Central memory CD8-positive, alpha-beta T cell (primary cell): ENCODE measurements at places on chromosomes 6 and 20.

DNA sequence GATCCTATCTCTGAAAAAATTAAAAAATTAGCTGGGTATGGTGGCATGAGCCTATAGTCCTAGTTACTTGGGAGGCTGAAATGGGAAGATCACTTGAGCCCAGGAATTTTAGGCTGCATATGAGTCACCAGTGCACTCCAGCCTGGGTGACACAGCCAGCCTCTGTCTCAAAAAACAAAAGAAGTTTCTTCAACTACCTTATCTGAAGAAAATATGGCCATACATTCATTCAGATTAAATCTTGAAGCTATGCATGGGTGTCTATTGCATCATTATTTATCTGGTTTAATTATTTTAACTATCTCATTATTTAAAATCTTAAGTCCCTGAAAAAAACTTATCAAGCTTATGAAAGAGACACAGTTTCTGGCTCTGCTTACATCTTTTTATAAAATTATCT, 204.1 kb downstream of the SIM1 start:
- DNase-seq: no peak

DNA sequence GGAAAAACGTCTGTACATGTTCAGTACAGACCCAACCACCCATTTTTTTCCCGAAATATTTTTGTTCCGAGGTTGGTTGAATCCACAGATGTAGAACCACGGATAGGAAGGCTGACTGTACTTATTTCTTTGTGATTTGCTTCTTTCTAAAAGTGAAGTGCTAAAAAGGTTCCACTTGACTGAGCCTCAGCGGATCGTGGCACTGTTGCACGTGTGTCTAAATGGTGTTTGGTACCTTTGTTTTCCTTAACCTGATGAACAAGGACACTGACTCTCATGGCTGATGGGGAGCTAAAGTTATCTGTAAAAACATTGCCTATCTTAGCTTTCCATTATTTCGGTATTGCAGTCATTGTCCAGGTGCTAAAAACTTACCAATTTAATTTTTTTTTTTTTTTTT, 6.2 kb downstream of the BPHL start:
- DNase-seq: no peak

DNA sequence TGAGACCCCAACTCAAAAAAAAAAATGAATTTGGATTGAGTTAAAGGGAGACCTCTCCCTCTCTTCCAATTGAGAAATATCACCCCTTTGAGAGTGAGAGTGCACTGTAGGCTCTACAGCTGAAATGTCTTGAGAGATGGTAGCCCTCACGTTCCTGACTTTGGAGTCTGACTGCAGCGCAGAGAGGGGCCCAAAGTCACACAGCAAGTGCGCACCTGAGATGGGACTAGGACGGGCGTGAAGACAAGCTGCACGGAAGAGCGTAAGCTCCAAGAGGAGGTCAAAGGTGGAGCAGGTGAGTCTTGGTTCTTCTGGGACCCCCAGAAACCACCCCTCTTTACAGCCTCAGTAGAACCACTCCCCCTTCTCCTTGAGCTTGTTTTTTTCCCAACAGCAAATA, 643 bp downstream of the SLA2 start:
- no peak for DNase-seq

- DNase-seq: peak; percentile 56
These were observed 1.4 kb upstream of the TRERF1 start for GRCh38 chr6:42453031-42453653.

DNA sequence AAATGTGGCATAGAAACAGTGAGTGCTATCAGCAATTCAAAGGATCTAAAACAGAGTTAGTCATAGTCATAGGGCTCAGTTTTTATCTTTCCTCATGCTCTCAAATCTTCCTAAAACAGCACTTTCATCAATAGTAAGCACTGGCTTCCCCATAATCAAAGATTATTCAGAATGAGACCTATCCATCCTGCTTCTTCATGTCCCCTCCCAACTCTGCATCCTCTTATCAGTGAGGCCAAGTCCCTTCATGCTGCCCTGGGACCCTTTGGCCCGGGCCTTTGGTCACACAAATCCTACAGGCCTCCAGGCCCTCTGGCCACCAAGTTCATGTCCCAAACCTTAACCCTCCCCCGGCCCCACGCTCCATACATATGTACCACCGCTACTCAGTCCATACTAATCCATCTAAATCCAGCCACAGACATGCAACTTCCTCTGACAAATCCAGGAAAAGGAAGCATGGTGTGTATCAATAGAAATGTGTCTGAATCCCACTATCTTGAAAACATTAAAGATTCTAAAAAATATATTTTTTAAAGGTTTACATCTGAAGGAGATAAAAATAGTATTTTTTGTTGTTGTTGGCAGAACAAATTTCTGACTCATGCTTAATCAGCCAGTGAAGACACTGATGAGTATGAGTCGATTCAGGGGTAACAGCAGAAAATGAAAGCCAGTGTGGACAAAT, 143.5 kb downstream of the PDE7B start:
- no peak for DNase-seq

GRCh38 chr6:15775741-15776140, 112.9 kb upstream of the DTNBP1 start:
- no peak for DNase-seq

- no peak for DNase-seq
These were observed 123.1 kb upstream of the STXBP5 start for GRCh38 chr6:147081076-147081609.

DNA sequence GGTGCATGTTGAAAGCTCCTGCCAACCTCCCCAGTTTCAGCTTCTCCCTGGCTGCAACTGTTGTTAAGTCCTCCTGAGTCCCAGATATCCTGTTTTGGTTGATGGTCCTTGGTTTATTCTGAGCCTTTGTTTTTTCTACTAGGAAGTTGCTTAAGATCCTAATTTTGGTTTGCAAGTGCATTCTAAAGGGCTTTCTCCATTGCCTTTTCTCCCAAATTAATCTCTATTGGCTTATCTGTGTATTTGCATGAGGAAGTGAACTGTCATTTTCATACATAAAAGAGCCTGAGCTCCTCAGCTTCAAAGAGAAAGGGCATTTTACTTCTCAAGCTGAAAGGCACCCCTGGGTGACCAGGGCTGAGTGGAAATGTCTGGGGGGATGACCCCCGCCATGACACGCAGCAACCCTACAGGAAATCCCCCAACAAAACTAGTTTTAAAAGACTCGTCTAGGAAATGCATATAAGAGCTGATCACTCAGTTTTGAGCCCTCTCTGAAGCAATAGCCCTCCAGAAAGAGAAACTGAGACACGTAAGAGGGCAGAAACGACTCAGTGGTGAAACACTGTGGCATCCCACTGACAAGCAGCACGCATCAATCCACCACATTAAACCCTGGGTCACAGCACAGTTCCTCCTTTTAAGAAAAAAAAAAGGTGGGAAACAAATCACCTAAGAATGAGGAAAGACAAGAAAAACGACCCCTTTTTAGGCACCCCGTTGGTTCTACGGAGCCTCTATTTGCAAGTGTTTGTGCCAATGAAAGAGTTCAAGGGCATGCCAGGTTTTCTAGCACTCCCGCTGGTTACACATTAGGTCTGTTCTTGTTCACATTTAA, 140.9 kb downstream of the THBS2 start:
- DNase-seq: no peak
